ENCODE measurements at places on chromosomes 12 and 14.

DNA sequence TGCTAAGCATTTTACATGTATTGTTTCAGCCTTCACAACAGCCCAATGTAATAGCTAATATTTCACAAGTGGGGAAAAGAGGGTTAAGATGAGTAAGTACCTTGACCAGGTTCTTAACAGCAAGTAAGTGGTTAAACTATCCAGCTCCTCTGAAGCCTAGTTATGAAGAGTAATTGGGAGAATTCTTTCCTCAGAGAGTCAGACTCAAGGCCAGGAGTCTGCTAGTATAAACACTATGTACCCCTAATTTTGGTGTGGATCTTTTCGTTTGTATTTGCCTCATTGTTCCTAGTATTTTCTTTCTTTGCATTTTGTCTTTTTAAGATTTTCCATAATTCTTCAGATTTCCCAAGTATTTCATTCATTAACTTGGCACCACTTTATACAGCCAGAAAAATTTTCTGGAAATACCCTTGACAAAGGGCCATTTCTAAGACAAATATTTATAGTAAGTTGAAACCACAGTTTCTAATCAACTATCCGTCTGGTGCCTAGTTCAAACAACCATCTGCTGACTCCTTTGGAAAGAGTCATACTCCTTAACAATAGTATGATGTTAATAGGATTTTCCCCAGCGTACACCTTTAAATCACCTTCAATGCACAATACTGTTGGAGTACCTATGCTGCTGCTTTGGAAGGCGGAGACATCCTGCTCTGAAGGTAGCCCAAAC lies 81.2 kb downstream of the SCAF11 start:
- DNase-seq: no peak

GRCh38 chr12:110582276-110583136 lies 612 bp downstream of the PPTC7 start:
- DNase-seq: peak; percentile 74

DNA sequence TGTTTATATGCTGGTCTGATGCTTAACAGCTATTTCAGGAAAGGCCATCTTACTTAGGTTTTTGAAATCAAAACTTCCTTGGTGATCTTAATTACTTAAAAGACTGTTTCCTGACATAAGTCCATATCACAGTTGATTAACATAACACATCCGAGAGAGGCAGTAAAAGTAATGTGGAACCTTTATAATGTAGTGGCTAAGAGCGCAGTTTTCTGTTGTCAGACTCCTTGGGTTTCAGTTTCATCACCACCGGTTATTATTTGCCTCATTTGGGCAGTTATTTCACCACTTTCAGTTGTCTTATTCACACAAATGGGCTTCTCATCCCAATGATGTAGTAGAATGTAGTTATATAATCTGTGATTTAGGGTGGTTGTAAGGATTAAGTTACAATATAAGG lies 30.9 kb downstream of the TBC1D15 start:
- DNase-seq: no peak

- no peak for DNase-seq
Observed at GRCh38 chr12:102059343-102059742, 2.4 kb downstream of the WASHC3 start.

DNA sequence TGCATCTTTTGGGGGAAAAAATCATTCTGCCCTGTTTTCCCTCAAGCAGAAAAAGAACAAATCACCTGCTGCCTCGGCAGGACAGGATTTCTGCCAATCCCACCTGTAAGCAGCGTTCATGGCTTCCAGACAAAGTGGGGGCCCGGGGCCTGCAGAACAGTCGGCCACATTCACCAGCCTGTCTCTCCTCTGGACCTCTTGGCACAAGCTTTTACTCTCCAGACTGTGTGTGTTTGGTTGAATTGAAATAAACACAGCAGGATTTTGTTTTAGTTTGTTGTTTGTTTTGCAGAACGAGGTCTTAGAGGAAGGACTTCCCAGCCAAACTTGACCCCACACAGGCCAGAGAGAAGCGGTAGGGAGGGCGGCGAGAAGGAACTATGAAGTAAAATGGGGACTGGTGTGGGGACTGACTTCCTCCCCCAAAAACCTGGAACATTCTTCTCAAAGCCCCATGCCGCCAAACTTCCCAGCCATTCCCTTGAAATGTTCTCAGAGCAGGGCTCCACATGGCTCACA lies 41.7 kb upstream of the FOS start:
- no peak for DNase-seq

- DNase-seq: peak; percentile 49
Observed at GRCh38 chr14:105093038-105093430, 27.8 kb upstream of the GPR132 start.

DNA sequence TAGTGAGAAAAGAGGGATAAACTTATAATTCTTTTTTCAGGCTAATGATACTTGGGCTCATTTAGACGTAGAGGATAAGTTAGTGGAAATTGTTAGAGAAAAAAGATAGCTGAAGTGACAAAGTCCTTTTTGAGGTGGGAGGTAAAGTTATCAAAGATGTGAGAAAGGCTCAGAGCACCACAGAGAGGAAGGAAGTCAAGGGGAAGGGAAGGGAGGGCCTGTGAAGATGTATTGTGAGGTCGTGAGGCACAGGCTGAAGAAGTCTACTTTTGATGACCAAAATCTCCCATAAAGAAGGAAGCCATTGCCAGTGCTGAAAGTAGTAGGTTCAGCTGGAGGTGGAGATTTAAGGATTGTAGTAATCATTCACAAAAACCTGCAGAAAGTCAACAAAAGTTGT lies 19.4 kb upstream of the PTGDR start:
- no peak for DNase-seq

- DNase-seq: no peak
Observed at GRCh38 chr14:74619672-74620131, 7.7 kb upstream of the LTBP2 start.

DNA sequence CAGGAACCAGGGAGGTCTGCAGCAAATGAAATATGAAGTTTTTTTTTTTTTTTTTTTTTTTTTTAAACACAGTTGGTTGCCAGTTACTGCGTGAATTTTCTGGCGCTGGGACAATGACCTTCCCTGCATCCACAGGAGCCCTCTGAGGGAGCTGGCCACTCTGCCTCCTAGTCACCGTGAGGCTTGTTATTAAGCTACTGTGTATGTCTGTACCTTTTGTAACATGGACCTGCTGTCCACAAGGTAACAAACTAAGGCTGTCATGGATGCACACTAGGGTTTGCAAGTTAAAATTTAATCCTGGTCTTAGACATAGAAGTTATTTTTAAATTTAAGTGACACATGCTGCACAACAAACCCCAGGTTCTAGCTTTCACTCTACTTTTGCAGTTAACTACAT lies 211.0 kb downstream of the SSPN start:
- no peak for DNase-seq

DNA sequence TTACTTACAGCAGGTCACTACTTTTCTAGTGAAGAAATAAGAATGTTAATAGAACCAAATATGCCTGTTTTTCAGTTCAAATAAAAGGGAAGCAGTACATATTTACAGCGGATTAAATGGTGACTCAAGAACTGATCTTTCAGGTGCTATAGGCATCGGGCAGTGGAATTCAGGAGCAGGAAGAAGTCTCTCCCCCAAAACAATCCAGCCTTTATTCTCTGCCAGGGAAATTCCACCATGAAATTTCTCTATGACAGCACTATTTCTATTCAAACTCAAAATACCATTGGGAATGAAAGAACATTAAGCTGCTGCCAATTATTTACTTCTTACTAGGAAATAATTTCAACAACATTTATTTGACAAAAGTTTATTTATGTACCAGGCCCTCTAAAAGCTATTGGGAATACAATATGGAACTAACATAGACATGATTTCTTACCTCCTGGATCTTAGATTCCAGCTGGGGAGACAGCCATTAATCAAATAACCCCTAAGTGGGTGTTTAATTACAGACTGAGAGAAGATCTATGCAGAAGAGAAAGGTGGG lies 60.3 kb upstream of the KRR1 start:
- no peak for DNase-seq

- DNase-seq: no peak
Observed at GRCh38 chr12:72509891-72510290, 237.7 kb downstream of the TRHDE start.

- no peak for DNase-seq
Observed at GRCh38 chr12:107646436-107646835, 39.2 kb upstream of the PWP1 start.

- no peak for DNase-seq
Observed at GRCh38 chr12:104727726-104728465, 230.2 kb downstream of the SLC41A2 start.

DNA sequence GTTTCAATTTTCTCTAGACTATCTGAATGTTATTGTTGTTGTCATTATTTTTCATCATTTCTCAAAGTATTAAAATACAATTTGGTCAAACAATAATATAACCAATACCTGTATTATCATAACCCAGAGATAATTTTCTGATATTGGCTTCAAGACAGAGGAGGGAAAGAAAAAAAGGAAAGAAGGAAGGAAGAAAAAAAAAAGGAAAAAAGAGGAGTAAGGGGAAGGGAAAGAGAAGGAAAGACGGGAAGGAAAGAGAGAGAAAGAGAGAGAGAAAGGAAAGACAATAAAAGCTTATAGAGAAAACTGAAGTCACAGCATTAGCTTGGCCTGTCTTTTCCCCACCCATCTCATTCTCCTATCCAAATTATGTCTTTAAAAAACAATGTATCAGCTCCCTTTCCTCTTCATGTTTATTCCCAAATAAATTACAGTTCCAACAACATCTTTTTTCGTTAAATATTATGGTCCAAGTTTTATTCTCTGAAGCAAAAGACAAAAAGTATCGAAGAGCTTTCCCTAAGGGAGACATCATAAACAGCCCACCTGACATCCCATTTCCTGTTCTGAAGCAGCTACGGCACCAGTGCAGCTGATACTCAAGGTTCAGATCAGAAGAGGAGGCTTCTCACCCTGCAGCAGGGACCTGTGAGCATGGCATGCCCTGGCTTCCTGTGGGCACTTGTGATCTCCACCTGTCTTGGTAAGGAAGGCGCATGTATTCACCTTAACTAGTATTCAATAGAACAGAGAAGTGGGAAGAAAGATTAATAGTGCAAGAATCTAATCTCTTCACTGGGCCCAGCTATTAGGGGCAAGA lies 308.3 kb downstream of the DAD1 start:
- DNase-seq: no peak

GRCh38 chr12:108333898-108334699 lies 5.0 kb downstream of the CMKLR1 start:
- DNase-seq: no peak

DNA sequence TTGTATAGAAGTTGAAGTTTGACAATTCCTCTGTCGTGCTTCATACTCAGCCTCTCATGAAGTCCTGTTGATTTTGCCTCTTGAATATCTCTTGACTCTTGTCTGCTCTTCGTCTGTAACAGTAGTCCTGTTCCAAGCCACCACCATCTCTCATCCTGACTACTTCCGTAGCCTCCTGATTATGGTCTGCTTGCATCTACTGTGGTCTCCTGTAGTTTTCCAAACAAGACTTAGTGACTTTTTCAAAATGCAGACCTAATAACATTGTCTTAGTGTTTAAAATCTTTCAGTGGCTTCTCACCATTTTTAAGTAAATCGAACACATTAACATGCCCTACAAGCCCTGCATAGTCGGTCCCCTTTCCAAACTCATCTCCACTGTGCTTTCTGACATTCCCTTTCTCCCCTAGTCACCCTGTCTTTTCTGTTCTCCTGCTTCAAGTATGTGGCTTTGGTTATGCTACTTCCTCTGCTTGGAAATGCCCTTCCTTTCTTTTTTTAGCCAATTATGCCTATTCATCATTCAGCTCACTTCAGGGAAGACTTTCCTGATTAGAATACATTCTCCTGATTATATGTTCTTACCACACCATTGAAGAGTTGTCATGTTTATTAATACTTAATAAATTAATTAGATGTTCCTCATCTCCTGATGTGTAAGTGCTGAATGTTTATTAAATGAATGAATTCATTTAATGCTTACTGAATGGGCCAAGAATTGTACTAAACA lies 2.0 kb downstream of the SCYL2 start:
- DNase-seq: no peak

DNA sequence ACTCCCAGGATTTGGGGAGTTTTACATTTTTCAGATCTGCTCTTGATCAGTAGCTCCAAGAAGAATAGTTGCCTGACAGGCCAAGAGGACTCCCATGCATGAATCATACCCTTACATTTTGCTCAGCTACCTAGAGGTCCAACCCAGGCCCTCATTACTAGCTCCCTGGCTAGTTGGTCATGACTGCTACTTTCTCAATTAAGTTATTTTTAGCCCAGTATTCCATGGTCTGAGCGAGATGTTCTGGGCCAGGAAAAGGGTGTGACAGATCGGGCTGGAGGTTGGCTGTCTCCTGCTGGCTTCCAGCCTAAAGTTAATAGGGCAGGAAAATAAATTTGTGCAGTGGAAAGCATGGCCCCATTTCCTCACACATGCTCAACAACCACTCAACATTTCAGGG lies 379.2 kb downstream of the GRIN2B start:
- DNase-seq: no peak

GRCh38 chr14:61404637-61405036 lies 83.3 kb downstream of the PRKCH start:
- no peak for DNase-seq

DNA sequence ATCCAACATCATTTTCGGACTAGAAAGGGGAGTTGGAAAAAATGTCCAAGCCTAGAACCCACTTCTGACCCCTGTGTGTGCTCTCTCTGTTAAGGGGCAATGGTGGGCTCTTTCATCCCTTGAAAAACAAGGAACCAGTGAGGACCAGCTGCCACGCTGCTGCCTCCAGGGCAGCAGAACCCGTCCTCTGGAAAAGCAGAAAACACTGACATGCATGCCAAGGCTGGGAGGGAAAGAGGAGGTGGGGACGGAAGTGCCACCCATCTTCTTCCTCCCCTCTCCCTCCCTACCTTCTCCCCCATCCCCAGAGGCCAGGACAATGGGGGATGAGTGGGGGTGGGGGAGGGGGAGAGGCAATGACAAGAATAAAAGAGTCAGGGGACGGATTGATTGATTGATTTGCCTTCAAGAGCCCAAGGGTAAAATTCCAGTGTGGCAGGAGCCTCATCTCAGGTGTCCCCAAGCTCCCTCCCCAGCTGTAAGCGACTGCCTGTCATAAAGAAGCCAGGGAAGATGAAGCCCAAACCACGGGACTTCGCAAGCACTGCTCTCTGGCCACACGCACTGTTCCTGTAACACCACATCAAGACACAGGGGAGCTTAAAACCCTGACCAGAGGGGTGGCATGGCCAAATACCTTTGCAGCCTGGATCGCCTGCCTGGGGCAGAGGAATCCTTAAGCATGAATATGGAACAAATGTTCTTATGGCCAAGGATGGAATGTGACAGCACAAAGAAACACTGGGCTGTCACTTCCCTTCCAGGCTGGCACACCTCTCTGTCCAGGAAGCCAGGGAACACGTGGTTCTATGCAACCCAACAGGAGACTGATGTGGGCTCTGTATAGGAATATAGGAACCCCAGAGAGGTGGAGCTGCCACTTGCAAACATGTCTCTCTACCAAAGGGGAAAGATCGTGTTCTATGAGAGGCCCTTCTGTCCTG lies 38.9 kb upstream of the BDKRB2 start:
- DNase-seq: no peak

DNA sequence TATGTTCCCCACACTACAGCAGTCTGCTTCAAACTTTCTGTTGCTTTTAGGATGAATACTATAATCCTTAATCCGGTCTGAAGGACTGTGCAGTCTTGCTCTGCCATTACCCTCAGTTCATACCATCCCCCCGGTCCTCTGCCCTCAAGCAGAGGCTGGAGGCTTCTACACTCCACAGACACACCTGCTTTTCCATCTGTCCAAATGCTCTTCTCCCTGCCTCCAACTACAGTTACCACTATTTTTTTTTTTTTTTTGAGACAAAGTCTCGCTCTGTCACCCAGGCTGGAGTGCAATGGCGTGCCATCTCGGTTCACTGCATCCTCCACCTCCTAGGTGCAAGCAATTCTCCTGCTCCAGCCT lies 19.3 kb upstream of the KCNH3 start:
- DNase-seq: no peak

Measured in stimulated activated CD4-positive, alpha-beta T cell treated with anti-CD3 and anti-CD28 coated beads, Interleukin-4, amount 100 ng/mL, for 48 hours (primary cell).